ENCODE measurements at places on chromosomes 1 and 21. TPM values are rescaled to one million over a fixed set of nuclear protein-coding genes. Genes with fewer than 3 reads are reported as not detected.

PLA2G2F gene
- not detected for polyA plus RNA-seq

- DNase-seq: no peak
- no peak overlapping the region for H3K4me3 ChIP-seq
- H3K4me1 ChIP-seq: no peaks in the 10 kb centered on the region
- H3K27me3 ChIP-seq: peaks cover 7% of the 10 kb centered on the region
- H3K36me3 ChIP-seq: no peaks in the 10 kb centered on the region
These were observed 13.3 kb upstream of the EIF4G3 start for GRCh38 chr1:21189906-21190500.

GRCh38 chr1:191460234-191460633 lies 698.0 kb upstream of the RGS18 start:
- H3K27ac ChIP-seq: no peak overlapping the region
- H3K4me3 ChIP-seq: no peak overlapping the region
- no peaks in the 10 kb centered on the region for H3K27me3 ChIP-seq
- no peaks in the 10 kb centered on the region for H3K36me3 ChIP-seq
- no peaks in the 10 kb centered on the region for H3K4me1 ChIP-seq
- no peak for DNase-seq

DNA sequence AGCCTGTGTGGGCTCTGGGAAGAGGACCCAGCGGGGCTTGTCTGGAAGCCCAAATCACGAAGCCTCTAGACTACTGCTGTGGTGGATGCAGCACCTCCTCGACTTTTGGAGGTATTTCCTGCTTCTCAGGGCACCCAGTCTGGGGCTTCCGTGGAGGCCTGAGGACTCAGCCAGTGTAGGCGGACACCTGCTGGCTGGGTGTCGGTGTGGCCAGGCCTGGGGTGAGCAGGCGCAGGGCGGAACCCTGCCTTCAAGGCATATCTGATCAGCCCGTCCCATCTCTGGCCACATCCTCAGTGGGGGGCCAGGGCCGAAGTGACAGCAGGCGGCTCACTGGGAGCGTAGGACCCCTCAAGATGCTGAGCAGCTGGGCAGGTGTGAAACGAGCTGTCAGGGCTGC lies 6.9 kb downstream of the PLCH2 start:
- H3K27me3 ChIP-seq: no peaks in the 10 kb centered on the region
- no peak for DNase-seq
- H3K4me3 ChIP-seq: no peak overlapping the region
- H3K36me3 ChIP-seq: no peaks in the 10 kb centered on the region

- no peaks in the 10 kb centered on the region for H3K4me1 ChIP-seq
- H3K27ac ChIP-seq: no peak overlapping the region
- DNase-seq: no peak
These were observed 34.4 kb downstream of the CAPN9 start for GRCh38 chr1:230781594-230781993.

GRCh38 chr1:184533049-184533448 lies 146.2 kb downstream of the C1orf21 start:
- no peaks in the 10 kb centered on the region for H3K4me1 ChIP-seq
- DNase-seq: no peak
- H3K27ac ChIP-seq: no peak overlapping the region
- no peak overlapping the region for H3K4me3 ChIP-seq
- no peaks in the 10 kb centered on the region for H3K27me3 ChIP-seq
